ENCODE measurements at places on chromosomes 13 and 19.
A peak's percentile ranks its signal among the peaks of the same experiment; 100 is the strongest.

- DNase-seq, result no peak
Observed at GRCh38 chr19:3512562-3513228, 6.6 kb downstream of the FZR1 start.

DNA sequence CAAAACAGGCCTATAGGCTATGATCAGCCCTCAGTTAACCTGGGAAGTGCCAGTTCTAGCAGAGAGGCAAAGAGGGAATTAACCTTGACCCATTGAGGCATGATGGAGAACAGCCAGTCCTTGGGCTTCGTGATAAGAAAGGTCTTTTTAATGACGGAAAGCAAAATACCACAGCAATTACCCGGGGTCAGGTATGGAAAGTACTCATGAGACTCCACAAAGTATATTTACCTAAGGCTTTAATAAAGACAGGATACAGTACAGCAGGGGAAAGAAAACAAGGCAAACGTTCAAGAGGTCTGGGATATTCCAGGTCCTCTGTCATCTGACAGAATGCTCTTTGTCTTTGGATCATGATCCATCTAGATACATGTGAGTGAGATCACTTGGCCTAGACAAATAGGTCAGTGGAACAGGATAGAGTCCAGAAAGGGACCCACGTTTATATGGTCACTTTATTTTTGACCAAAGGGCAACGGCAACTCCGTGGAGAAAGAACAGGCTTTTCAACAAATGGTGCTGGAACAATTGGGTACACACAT is 52.2 kb downstream of the WDFY2 start:
- no peak for DNase-seq

DNA sequence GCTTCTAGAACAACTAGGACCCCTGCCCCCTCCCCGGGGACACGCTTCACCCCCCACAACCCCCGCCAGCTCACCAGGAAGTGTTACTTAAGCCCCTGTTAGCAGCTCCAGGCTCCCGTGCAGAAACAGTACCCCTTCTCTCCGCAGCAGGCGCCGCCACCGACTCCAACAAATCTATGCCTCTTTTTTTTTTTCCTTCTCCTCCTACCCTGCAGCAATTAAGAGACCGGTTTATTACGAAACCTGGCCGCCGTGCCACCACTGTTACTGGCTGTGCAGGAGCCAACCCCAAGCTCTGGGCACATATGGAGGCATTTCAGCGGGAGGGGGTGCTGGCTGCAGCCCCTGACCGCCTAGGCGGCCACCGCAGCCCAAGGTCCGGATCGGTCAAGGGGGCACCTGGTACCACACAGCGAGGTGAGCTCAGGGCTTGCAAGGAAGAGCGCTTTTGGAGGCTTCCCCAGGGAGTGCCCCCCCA is 2.4 kb downstream of the GADD45B start:
- peak; percentile 38 for DNase-seq

- DNase-seq, result peak; percentile 87
Observed at GRCh38 chr19:17260842-17261325, 3.7 kb downstream of the USHBP1 start.

DNA sequence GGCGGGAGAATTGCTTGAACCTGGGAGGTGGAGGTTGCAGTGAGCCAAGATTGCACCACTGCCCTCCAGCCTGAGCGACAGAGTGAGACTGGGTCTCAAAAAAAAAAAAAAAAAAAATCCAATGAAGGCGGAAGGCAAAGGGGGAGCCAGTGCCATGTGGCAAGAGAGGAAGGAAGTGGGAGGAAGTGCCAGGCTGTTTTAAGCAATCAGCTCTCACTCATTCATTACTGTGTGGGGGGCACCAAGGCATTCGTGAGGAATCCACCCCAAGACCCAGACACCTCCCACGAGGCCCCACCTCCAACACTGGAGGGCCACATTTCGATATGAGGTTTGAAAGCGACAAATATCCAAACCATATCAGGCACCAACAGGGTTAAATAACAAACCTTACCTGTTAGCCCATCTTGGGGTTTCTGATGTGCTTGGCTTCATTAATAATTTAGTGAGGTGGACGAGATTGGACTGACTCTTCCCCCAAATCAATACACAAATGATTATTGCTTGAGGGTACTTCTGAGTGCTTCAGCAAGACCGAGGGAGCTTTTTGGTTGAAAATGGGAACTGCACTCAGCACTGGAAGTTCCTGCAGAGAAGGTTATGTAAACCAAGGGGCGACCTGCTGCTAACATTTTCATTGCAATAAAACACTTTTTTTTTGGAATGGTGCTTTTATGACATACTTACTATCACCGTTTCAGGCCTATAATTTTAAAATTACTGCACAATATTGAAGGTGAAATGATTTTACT is 7.5 kb upstream of the LRP3 start:
- no peak for DNase-seq

- peak; percentile 72 for DNase-seq
Observed at GRCh38 chr19:9934132-9934950, 2.0 kb downstream of the OLFM2 start.

DNA sequence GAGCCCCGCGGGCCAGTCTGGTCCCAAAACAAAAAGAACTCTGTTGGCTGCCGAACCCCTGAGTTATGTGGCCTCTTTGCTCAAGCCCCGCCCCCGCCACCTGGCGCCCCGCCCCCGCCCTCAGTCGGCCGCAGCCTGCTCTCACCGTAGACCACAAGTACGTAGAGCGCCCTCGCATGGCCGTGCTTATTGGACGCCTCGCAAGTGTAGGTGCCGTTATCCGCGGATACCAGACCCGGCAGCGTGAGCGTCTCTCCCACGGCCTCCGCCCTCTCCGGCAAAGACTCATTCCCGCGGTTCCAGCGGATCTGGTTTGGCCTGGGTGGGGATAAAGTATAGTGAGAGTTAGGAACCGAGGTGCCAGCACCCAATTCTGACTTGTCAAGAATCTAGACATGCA is 5.5 kb upstream of the ZNF428 start:
- peak; percentile 82 for DNase-seq

GRCh38 chr13:100646030-100646673 is 28.4 kb downstream of the TMTC4 start:
- DNase-seq, result no peak

- no peak for DNase-seq
Observed at GRCh38 chr13:27541386-27541785, 78.9 kb downstream of the LNX2 start.

DNA sequence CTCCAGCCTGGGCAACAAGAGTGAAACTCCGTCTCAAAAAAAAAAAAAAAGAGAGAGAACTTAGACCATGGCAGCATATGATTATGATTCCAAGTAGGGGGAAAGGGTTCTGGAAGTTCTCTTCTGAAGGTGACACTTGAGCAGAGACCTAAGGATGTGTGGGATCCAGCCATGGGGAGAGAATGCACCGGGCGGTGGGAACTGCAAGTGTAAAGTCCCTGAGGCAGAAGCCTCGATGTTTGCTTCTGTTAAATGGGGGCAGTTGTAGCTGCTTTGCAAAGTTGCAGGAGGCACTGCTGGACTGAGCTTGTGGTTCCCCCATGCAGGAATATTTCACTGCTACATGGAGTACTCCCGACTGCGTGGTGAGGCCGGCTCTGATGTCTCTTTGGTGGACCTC is 9.1 kb downstream of the SLC44A2 start:
- no peak for DNase-seq

GRCh38 chr13:41925014-41925413 is 35.9 kb downstream of the VWA8 start:
- no peak for DNase-seq

- DNase-seq, result no peak
Observed at GRCh38 chr13:84380866-84381265, 498.6 kb upstream of the SLITRK1 start.

- no peak for DNase-seq
Observed at GRCh38 chr19:12703046-12703445, 6.6 kb upstream of the FBXW9 start.

DNA sequence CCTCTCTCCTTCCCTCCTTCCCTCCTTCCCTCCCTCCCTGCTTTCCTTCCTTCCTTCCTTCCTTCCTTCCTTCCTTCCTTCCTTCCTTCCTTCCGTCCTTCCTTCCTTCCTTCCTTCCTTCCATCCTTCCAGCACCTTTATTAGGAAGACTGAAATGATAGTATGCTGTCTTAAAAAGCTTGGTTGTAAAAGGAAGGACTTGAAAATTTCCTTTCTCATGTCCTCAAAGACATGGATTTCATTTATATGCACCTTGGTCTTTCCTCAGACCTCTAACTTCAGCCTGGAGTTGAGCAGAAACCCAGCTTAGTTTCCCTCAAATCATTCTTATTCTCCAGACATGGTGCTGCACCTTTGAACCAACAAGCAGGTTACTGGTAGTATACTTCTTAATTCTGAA is 141.7 kb downstream of the GPC6 start:
- no peak for DNase-seq

DNA sequence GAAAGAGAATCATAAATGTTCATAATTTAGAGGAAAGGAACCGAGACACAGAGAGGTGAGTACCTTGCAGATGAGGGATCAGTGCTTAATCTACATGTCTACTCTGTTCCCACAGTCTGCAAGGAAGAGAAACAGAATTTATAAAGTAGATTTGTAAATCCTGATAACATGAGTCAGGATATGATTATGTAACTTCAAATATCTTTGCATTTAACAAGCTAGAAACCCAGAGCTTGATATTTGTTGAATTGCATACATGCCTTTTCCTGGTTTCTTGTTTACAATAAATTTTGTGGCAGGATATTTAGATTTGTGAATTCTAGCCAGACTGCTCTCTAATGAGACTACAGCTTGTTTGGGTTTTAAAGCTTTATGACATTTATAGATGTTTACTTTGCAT is 219.2 kb downstream of the ENOX1 start:
- no peak for DNase-seq

- no peak for DNase-seq
Observed at GRCh38 chr13:73110814-73111213, 52.0 kb downstream of the KLF5 start.

DNA sequence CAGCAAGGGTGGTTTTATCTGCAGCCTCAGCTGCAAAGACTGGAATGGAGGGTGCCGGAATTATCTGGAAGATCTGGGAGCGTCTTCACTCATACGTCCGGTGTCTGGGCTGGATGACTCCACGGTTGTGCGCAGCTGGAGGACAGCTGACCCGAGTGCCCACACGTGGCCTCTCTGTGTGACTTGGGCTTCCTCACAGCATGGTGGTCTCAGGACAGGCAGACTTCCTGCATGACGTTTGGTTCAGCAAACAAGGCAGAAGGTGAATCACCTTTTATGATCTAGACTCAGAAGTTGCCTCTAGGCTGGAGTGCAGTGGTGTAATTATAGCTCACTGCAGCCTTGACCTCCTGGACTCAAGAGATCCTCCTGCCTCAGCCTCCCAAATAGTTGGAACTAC is 33.2 kb downstream of the CACNG6 start:
- no peak for DNase-seq

DNA sequence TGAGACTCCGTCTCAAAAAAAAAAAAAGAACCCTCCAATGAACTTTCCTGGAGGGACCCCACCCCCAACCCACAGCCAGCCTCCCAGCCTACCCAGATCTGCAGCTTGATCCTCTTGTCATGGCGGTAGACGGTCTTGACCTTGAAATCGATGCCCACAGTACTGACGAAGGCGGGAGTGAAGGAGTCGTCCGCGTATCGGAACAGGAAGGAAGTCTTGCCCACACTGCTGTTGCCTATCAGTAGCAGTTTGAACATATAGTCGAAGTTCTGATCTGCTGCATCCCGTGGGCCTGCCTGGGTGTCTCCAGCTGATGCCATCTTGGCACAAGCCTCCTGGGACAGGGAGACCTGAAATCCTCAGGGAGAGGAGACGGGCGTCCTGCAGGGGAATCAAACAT is 2.4 kb downstream of the RAB3D start:
- no peak for DNase-seq

GRCh38 chr13:109700176-109700575 is 86.2 kb downstream of the IRS2 start:
- no peak for DNase-seq

DNA sequence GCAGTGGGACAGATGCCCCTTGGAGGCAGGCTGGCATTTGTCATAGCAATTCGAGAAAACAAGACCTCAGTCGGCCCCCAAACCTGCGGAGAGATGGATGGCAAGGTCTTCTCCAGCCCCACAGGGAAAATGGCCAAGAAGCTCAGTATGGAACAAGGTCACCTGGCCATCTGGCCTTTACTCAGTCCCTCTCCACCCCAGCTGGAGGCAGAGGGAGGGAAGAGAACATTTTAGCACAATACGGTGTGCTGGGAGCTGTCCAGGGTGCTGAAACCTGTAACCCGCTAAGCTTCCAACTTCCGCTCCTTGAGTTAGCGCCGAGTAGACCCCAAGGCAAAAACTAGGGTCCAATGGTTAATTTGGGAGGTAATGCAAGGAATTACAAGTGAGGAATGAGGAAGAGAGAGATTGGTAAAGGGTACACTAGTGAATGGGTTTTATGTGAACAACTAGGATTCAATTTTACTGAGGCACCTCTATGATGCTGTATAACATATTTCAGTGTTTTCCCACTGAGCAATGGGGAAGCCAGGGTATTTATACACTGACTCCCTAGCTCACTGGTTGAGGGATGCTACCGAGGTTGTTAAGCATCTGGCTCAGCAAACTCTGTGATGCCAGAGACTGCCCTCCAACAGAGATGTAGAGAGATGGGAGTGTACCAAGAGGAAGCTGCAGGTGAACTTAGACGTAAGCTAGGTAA is 64.3 kb downstream of the CACNA1A start:
- peak; percentile 4 for DNase-seq

GRCh38 chr19:5024282-5024681 is 55.4 kb downstream of the KDM4B start:
- no peak for DNase-seq

- no peak for DNase-seq
Observed at GRCh38 chr13:33925563-33925962, 107.6 kb downstream of the RFC3 start.

- no peak for DNase-seq
Observed at GRCh38 chr13:79096099-79096498, 310.0 kb downstream of the RBM26 start.

- DNase-seq, result no peak
Observed at GRCh38 chr13:21043898-21044297, 17.5 kb downstream of the LATS2 start.

GRCh38 chr13:84607261-84608013 is 725.2 kb upstream of the SLITRK1 start:
- DNase-seq, result no peak

DNA sequence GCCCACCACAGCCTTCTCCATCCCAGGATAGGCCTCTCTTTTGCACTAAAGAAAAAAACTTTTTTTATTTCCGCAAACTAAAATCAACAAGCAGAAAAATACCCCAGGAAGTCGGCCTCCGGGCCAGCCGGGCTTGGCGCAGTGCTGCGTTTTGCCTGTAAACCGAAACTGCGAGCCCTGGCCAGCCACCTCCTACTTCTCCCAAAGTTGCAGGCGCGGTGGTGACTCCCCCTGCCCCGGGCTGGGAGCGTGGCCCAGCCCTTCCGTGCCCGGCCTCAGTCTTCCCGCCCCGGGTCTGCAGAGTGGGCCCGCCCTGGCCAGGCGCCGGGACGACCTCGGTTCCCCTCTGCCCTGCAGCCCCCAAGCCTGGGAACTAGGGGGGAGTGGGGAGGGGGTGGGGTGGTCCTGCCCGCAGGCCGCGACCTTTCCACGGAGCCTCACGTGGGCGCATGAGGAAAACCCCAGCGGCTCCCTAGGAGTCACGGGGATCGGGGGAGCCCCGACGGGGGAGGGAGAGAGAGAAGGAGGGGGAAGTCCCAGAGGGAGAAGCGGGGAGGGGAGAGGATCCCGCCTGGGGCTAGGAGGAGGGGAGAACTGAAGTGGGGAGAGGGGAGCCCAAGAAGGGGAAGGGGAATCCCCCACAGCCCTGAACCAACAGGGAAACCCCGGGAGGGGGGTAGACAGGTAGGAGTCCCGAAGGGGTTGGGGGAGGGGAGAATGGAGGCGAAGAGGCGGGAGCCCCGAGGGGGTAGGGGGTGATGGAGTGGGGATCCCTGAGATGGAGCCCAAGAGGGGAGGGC is 3.0 kb downstream of the GADD45B start:
- peak; percentile 64 for DNase-seq

GRCh38 chr13:28889086-28889732 is 69.1 kb downstream of the MTUS2 start:
- no peak for DNase-seq

Measured in stimulated activated naive CD4-positive, alpha-beta T cell treated with Interleukin-2 at 50 U/mL for 16 hours (primary cell).